HCT116 (cell line): ENCODE measurements at places on chromosomes 16 and 17. TPM values are rescaled to one million over a fixed set of nuclear protein-coding genes. Genes with fewer than 3 reads are reported as not detected.

DNA sequence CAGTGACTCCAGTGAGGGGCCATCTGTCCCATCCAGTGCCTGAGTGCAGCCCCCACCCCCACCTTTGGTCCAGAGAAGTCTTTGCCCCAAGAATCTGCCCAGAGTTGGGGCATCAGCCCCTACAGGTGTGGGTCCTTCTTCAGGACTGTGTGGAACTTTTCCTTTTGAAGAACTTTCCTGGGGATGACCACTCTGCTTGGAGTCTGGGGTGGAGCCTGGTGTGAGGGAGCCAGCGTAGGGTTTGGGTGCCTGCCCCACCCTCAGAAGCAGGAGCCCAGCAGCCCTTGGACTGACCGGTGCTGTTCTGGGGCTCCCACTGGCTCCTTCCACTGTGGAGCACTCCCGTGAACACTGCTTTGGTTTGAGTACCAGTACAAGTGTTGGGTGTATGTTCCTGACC, 19.3 kb downstream of the MPRIP start:
- H3K4me3 ChIP-seq = no peak overlapping the region
- peaks cover 8% of the 10 kb centered on the region for H3K36me3 ChIP-seq
- H3K4me1 ChIP-seq = peaks cover 18% of the 10 kb centered on the region
- DNase-seq = no peak
- H3K27me3 ChIP-seq = no peaks in the 10 kb centered on the region

- DNase-seq = peak; percentile 13
- H3K27me3 ChIP-seq = no peaks in the 10 kb centered on the region
- peak overlapping the region; percentile 27 for H3K4me3 ChIP-seq
- no peaks in the 10 kb centered on the region for H3K36me3 ChIP-seq
Observed at GRCh38 chr17:65495122-65496055, 66.1 kb downstream of the AXIN2 start.

DNA sequence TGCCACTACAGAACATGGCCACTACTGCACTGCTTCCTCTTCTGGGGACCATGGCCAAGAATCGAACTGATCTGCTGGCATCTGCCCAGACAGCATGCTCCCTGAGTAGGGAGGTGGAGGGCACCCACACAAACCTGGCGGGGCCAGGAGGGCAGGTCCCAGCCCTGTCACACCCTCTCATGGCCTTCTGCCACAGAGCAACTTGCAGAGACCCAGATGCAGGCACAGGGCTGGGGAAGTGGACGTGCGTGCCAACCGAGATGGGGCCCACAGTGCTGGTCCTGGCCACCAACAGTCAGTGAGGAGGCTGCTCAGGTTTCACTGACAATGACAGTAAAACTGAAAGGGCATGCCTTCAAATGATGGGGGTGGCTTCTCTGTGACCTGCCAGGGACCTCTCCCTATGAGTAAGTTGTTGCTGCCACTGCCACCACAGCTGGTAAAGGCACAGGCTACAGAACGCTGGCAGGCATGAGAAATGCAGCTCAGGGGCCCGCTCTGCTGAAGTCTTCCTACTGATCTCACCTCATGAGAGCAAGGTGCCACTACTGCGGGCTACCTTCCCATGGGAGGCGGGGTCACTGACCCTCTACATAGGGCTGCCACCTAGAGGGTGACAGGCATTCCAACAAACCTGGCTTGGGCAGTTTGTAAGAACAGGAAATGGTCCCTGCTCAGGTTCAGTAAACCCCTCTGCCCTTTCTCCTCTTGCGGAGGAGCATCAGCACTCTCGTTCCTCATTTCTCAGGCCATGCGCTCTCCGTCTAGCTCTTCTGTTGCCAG, 15.5 kb downstream of the HIC1 start:
- DNase-seq = no peak
- H3K36me3 ChIP-seq = no peaks in the 10 kb centered on the region
- H3K27me3 ChIP-seq = no peaks in the 10 kb centered on the region
- H3K27ac ChIP-seq = no peak overlapping the region
- no peaks in the 10 kb centered on the region for H3K4me1 ChIP-seq

DNA sequence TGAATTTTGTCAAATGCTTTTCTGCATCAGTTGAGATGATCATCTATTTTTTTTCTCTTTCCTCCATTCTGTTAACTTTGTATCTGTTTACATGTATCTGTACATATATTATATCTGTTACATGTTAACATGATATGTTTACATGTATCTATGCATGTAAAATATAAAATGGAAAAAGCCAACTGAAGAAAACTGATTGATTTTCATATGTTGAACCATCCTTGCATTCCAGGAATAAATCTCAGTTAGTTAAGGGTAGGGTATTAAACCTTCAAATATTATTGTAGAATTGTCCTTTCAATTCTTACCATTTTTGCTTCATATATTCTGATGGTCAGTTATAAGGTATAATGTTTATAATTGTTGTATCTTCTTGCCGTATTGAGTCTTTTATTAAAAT, 336.1 kb downstream of the ZFHX3 start:
- H3K27me3 ChIP-seq = no peaks in the 10 kb centered on the region
- no peaks in the 10 kb centered on the region for H3K4me1 ChIP-seq
- H3K4me3 ChIP-seq = no peak overlapping the region

MMP28 gene
- total RNA-seq = 2.6 TPM

CDH3 gene
- total RNA-seq = 94.7 TPM

KRT39 gene
- total RNA-seq = not detected
